Activated CD8-positive, alpha-beta T cell treated with anti-CD3 and anti-CD28 coated beads, Interleukin-2, amount 10 ng/mL, durations not matched to agents 7 days and 5 days (primary cell): ENCODE measurements at places on chromosomes 2 and 18. TPM values are rescaled to one million over a fixed set of nuclear protein-coding genes. Genes with fewer than 3 reads are reported as not detected.

The CRYGC gene
- total RNA-seq: not detected

The ITPRIPL1 gene
- total RNA-seq: 43.5 TPM

The SPC25 gene
- 58.3 TPM for total RNA-seq

The GPBAR1 gene
- total RNA-seq: 0.97 TPM

The TBR1 gene
- 0.10 TPM for total RNA-seq

The LIPG gene
- 0.11 TPM for total RNA-seq

The YPEL5 gene
- 32.5 TPM for total RNA-seq

The CSRNP3 gene
- not detected for total RNA-seq

The TUBA3E gene
- total RNA-seq: not detected

The SP100 gene
- 309 TPM for total RNA-seq

The VWC2L gene
- not detected for total RNA-seq

The STARD6 gene
- total RNA-seq: not detected

The KYNU gene
- not detected for total RNA-seq

The NDUFV2 gene
- 200 TPM for total RNA-seq

The DHRS9 gene
- total RNA-seq: not detected

The RAX gene
- total RNA-seq: not detected

The FEV gene
- not detected for total RNA-seq

The GPAT2 gene
- total RNA-seq: 4.3 TPM

The OSBPL6 gene
- total RNA-seq: 0.24 TPM

The CD302 gene
- 0.23 TPM for total RNA-seq

The METTL21A gene
- 22.9 TPM for total RNA-seq

The APOB gene
- total RNA-seq: not detected

The EMILIN1 gene
- 1.4 TPM for total RNA-seq

The LCT gene
- 0.34 TPM for total RNA-seq

The SNRNP27 gene
- total RNA-seq: 53.0 TPM

The OTX1 gene
- total RNA-seq: not detected

The CAPN14 gene
- not detected for total RNA-seq

The CDCA7 gene
- total RNA-seq: 119 TPM
